D341Med (cell line): ENCODE measurements at places on chromosomes 11 and 22.
A peak's percentile ranks its signal among the peaks of the same experiment; 100 is the strongest.

DNA sequence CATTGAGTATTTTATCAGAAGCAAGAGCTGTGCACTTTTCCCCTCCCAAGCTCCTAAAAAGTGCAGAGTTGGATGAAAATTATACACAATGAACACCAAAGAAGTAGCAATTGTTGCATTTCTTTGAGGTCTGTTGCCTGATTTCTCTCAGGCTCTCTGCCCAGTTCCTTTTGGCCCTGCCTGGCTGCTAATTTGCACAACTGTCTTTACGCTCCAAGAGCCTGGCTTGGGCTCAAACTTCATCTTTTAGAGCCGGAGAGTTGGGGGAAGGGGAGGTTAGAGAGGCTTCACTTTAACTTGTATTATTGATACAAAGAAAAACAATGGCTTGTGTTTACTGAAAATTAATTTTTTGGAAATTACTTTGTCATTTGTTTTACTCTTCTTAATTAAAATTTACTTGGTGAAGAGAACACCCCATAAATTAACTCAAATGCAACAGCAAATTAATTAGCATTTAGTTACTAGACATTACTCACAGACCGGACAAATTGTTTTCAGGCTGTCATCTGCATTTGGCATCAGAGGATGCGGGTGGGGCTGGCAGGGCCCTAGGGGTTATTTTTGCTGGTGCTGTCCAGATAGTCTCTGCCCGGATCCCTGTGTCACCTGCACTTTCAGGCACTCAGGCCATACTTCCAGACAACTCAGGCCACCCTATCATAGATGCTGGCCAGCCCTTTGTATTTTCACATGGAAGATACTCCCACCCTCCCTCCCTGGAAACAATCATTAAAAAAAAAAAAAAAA lies 407.3 kb downstream of the NXPE2 start:
- DNase-seq = no peak

- DNase-seq = peak; percentile 90
These were observed 3.1 kb downstream of the CBX6 start for GRCh38 chr22:38868886-38869381.

DNA sequence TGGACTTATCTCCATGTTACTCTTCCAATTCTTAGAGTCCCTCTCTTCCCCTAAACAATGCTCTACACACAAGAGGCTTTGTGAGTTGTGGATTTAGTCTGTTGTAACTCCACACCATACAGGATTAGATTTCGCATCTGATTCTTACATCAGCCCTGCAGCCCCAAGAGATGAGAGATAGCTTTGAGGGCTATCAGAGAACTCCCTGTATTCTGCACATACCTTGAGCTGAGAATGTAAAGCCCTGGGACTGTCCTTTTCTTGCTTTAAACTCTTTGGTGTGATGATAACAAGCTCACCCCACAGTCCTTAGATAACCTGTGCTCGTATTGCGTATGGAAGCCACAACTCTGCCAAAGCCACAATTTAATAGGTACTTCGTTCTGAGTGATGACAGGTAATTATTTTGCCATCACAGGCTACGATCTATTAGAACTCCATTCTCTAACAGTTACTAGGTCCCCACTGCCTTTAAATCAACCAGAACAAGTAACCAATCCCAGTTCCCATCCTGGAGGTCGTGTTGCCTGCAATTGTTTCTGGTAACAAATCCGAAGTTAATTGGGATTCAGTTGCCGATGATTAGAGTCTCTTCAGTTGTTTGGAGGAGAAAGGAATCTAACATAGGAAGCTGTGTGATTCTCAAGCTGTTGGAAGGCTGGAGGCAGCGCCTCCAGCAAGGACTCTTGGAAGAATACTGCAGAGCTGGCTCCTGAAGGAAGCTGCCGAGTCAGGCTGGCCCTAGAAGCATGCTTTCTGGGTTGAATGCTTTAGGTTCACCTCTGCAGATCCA lies 1.3 kb upstream of the PARVG start:
- DNase-seq = no peak

DNA sequence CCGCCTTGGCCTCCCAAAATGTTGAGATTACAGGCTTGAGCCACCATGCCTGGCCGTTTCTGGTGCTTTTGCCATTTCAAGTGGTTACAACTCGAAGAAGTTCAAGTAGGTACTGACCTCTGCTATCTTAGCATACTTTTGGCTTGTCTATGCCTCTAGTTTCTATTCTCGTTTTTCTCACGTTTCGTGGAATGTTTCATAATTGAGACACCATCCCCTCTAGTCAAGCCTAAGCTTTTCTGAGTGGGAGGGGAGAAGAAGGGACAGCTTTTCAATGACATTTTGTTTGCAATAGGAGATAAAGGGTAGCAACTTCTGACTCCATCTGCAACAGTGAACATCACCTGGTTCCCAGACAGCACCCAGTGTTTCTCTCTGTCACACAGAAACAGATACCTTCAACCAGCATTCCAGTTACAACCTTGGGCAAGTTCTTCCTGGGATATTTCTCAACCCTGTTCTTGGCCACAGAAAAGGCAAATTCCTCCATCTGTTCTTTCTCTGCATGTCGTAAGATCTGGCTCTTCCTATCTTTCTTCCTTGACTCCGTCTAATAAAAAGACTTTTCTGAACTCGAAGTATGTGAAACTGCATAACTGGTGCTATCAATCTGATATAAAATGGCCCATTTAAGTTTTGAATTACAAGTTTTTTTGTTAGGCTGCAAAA lies 25.5 kb downstream of the DDI1 start:
- DNase-seq = no peak

DNA sequence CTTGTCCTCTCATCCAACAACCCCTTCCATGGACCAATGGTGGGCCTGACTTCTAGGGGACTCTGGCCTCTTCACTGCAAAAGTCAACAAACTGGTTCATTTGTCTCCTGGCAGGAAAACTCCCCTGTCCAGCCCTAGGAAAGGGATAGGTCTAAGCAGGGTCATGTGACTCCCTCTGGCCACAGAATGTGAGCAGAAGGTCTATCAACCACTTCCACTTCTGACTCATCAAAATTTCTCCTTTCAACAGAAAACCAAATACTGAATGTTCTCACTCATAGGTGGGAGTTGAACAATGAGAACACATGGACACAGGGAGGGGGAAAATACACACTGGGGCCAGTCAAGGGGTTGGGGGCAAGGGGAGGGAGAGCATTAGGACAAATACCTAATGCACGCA lies 1.3 kb upstream of the ISX start:
- no peak for DNase-seq
